COR-L47 (cell line): ENCODE measurements at places on chromosomes 2 and 18.
A peak's percentile ranks its signal among the peaks of the same experiment; 100 is the strongest.

DNA sequence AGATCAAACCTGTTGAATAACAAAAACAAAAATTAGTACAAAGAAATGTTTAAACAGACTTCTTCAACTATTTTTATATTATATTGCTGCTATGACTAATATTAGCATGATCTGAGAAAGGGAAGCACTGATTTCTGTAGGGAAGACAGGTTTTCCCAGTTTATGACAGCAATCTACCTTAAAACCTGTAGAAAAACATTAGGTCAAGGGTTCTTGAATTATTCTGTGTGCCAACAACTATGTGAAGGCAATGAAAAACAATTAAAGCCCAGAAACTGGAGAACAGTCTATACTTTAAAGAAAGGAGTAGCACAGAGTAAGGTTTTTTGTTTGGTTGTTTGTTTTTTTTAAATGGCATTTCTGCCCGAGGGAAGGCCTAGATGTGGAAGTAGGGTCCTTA lies 23.3 kb downstream of the PUM2 start:
- no peak for DNase-seq

DNA sequence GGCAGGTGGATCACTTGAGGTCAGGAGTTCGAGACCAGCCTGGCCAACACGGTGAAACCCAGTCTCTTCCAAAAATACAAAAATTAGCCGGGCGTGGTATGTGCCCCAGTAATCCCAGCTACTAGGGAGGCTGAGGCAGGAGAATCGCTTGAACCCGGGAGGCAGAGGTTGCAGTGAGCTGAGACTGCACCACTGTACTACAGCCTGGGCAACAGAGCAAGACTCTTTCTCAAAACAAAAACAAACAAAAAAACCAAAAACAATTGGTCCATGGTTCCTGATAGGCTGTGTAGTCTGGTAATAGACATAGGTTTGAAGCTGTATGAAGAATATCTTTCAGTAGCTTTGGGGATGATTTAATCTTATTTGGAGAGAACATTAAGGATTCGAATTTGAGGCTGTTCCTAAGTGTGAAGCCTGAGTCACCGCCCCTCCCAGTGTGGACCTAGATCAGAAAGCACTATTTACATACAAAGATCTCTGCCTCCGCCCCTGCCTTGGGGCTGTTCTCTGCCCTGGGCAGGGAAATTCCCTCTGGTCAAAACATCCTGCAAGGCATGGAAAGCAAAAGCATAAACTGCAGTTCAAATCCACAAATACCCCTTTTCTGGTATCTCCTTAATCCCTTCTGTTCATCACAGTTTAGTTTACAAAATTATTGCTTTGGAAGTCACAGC lies 52.8 kb upstream of the PMAIP1 start:
- no peak for DNase-seq

- no peak for DNase-seq
Observed at GRCh38 chr18:74414953-74415515, 42.1 kb downstream of the DIPK1C start.

- no peak for DNase-seq
Observed at GRCh38 chr2:109212836-109213563, 84.0 kb downstream of the SH3RF3 start.

DNA sequence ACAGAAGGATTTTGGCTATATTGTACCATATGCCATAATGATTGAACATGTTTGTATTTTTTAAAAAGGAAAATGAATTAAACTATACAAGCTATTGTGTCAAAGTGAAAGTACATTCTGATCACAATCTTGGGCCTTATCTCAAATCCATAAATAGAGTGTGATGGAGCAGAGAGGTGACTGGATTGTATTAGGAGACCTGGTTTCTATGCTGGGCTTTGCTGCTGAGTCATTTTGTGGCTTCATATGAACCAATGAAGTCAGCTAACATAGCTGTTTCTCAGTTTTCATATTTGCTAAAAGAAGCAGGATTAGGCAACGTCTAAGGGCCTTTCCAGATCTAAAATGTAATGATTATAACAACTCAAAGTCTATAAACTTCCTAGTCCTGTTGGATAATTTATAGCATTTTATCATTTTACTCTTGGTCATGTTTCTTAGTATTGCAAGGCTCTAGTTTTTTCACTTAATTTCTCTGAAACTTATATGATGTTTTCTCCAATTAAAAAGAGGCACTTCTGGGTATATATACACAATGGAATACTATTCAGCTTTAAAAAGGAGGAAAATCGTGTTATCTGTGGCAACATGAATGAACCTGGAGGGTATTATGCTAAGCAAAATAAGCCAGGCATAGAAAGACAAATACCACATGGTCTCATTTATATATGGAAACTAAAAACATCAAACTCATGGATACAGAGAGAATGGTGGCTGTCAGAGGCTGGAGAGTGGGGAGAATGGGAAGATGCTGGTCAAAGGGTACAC lies 112.3 kb downstream of the MEP1B start:
- DNase-seq = no peak

DNA sequence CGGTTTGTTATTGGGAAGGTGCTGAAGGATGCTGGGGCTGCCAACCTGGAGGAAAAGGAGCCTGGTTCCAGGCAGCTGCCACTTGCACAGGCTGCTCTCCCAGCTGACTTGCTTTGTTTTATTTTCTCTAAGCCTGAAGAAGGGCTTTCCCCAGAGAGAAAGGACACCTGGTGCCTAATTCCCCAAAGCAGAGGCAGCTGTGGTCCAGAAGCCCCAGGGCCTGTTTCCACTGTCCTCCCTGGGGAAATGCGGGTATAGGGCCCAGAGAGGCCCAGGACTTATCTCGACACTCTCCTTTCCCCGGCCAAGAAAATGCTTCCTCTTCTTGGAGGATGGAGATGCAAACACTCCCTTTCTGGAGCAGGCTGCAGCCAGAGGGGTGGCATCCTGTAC lies 30.1 kb downstream of the INO80C start:
- no peak for DNase-seq

DNA sequence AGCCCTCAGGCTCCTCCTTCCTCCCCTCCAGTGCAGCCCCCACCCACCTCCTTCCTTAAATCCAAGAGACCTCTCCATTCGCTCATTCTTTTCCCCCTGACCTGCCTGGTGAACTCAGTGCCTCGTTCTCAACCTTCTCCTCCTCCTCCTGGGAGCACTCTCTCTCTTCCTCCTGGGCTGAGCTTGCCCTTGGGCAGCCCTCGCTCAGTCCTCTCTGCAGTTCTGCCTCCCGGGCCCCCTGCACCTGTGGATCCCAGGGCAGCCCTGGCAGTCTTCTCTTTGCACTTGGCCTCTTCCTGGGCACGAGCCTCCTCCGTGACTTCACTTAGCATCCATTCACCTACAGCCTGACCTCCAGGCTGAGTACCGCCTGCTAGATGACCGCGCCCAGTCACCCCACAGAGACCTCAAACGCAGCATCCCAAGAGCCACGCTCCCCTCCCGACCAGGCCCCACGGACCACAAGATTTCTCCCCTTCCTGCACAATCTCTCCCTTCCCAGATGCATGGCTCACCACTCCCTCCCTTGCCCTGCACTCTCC lies 58.9 kb upstream of the ID2 start:
- no peak for DNase-seq

DNA sequence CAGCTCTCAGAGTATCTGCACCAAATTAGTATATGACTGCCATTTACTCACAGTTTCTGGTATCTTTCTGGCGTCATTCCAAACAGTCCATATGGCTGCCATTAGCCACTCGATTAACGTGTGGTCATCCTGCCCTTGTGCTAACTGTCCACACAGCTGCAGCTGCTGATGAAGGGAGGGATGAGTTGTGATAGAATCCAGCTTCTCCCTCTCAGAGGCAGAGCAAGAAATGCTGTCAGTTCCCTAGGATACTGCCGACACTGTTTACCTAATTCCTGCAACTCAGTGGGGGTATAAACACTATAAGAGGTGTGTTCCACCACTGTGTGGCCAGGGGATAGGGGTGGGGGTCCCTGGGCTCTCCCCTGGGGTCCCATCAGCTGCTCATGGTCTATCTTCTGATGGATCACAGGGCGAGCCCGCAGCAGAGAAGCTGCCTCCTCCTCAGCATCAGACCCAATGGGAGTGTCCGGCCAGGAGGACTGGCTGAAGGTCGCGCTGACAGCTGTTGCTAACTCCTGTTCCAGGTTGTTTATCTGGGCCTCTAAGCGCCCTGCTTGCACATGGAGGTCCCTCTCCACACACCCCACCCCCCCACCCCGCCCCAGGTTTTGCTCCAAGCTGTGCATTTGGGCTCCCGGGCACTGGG lies 17.3 kb upstream of the KLHL23 start:
- peak; percentile 69 for DNase-seq

GRCh38 chr2:97739893-97740245 lies 26.5 kb downstream of the ZAP70 start:
- no peak for DNase-seq

DNA sequence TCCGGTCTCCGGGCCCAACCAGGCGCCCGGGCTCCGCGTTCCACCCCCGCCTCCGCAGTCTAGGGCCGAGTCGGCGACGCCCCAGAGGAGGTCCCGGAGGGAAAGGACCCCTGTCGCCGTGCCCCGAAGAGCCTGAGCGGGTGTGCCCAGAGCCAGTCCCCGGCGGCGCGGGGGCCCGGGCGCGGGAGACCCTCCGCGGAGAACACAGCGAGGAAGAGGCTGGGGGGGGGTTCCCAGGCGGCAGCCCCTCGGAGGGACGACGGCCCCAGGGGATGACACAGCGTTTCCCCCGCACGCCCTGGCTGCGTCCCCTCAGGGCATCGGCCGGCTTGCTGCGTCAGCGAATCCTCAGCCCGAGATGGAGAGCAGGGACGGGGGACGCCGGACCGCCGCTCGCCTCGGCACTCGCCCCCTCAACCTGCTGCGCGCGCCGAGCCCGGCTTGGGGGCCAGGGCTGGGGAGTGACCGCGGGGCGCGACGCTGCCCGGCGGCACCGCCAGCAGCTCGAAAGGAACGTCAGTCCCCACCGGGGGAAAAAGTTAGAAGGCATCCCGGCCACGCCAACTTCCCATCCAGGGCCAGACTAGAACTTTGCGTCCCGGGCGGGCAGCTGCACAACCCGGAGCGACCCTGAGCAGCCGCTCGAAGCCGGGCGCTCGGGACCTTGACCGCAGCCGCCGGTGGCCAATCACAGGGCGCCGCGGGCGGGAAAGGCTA lies 711 bp downstream of the SFXN5 start:
- DNase-seq = no peak

GRCh38 chr18:31185186-31185950 lies 22.7 kb upstream of the DSC1 start:
- no peak for DNase-seq

DNA sequence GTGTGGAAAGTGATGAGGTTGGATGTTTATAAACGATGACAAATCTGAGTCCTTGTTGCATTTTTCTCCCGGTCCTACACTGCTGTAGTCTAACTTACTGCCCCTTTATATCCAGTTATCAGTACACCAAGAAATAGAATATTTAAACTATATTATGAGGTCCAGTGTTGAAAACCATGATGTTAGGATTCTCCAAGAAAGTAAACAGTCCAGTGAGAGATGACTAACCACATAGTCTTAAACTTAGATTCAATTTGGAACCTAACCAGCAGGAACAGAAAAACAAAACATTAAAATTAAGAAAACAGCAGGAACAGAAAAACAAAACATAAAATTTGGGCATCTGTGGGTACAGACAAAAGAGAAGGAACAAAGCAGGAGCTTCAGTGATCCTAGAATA lies 143.2 kb downstream of the TPGS2 start:
- no peak for DNase-seq

GRCh38 chr2:137865954-137866540 lies 98.2 kb upstream of the HNMT start:
- DNase-seq = peak; percentile 59

DNA sequence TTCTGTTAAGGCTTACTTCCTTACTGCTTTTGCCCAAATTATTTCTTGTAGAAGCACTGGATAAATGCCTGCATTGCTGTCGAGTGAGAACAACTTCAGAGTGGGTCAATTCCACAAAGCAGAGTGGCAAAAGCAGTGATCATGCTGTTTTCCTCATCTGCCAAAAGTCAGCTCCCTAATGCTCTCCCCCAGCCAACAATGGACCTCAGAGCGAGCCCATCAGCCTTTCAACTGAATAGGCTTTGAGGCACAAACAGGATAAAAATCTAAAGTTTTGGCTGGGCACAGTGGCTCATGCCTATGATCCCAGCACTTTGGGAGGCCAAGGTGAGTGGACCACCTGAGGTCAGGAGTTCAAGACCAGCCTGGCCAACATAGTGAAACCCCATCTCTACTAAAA lies 222.7 kb downstream of the TCF4 start:
- no peak for DNase-seq

DNA sequence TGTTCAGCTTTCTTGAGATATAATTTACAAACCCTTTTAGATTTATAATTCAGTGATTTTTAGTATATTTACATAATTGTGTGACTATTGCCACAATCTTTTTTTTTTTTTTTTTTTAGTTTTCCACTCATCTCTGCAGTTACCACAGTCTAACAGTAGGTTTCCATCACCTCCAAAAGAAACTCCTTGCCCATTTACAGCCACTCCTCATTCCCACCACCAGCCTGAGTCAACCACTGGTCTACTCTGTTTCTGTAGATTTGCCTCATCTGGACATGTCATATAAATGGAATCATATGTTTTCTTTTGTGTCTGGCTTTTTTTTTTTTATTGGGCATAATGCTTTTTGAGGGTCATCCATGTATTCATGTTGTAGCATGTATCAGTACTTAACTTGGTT lies 16.1 kb downstream of the MTX2 start:
- DNase-seq = no peak

DNA sequence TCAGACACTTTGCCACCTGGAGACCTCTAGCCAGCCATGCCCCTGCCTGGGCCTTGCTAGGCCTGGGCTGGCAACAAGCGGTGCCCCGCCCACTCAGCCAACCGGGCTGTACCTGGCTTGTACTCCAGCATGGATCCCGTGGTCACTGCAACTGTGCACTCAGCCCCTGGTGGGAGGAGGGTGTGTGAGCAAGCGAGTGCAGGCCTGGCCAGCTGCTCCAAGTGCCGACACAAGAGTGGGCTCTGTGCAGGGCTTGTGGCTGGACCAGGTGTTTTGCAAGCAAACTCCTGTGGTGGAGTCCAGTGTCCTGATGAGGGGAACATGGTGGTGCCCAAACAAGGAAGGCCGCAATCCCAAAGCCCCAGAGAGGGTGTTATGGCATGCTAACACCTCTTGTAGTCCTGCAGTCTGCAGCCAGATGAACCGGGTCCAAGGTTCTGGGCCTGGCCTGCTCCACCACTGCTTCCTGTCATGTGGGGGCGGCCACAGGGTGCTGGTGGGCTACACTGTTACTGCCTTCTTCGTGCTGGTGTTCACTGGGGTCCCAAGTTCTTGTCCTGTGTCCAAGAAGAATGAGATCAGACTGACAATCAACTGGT lies 60.1 kb upstream of the CD28 start:
- no peak for DNase-seq

DNA sequence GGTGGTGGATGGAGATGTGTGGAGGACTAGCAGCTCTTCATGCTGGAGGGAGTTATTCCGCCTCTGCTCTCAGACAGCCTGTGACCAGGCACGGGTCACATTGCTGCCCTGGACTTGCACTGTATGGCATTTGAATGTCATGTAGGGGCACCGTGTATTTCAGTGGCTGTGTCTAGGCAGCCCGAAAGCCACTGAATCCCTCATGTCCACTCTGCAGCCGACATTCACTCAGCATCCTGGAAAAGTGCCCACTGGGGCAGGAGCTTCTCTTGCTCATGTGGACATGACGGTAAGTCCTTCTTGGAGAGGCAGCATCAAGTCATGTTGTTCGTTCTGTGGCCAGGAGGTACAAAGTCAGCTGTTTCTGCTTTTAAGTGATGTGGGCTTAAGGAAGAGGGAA lies 127.9 kb downstream of the SH3RF3 start:
- DNase-seq = no peak
